ENCODE measurements at places on chromosomes 6 and 20.

DNA sequence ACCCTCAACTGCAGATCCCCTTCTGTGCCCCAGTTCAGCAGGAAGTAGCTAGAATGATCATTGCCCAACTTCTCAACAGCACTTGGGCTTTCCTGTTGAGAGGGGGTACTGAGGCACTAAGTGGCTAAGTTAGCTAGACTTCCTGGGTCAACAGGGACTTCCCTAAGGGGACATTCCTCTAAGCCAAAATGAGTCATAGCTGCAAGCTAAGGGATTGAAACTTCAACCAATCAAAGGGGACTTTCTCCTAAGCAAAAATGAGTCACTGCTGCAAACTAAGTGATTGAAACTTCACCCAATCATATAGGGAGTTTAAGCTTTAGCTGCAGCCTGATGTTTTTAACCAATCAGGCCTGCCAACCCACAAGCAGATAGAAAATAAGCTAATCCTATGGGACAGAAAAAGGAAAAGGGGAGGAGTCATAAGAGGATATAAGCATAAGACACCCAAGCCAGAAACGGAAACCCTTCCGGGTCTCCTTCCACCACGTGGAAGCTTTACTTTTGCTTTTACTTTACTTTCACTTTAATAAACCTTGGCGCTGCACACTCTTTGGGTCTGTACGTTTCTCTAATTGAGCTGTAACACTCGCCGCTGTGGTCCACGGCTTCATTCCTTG, 659.0 kb upstream of the HS3ST5 start:
- no peak for DNase-seq

GRCh38 chr6:24344976-24345375, 12.9 kb downstream of the DCDC2 start:
- DNase-seq = no peak

DNA sequence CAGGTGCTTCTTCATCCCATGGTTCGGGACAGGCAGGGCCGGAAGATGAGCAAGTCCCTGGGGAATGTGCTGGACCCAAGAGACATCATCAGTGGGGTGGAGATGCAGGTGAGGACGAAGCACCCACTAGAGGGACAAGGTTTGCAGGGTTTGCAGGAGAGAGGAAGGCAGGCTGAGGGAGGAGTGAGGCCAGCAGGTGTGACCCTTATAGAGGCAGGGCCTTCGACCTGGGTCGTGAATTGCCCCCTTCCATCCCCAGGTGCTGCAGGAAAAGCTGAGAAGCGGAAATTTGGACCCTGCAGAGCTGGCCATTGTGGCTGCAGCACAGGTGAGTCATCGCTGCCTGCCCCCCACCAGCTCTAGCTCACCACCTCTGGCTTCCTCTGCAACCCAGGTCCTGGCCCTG, 8.4 kb downstream of the VARS2 start:
- no peak for DNase-seq

DNA sequence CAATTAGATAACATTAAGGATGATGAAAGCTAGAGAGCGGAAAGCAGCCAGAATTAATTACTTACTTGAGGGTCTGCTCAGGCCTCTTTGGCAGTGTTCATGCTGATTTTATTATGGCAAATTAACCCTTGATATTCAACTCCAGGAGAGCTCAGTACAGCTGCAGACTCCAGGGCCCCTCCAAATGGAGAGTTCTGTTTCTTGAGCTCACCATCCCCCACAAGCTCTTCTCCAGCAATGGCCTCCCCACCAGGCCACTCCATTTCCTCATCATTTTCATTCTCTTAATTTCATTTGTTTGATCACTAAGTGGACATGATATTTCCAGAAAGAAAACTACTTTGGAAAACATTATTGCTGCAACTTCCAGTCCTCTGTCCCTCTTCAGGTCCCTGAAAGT, 513.3 kb upstream of the NOX3 start:
- no peak for DNase-seq

DNA sequence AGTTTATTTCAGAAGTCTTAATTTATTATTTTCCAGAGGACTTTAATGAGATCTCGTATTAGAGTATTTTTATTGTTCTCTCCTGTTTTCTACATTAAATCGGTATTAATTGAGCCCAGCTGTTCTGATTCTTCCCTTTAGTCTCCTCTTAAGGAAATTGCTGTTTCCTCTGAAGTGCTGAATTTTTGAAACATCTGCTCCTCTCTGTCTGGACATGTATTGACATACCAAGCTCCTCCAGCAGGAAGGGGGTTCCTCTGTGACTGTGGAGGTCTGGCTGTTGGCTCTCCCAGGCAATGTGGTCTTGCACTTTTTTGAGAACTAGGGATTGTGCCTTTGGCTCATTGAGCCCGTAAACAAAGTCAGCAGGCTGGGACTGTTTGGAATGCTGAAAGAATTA, 74.9 kb downstream of the MAP3K4 start:
- peak; percentile 18 for DNase-seq

- DNase-seq = no peak
These were observed 3.1 kb upstream of the CLDN20 start for GRCh38 chr6:155260686-155261085.

GRCh38 chr6:36718560-36718959, 20.9 kb downstream of the RAB44 start:
- DNase-seq = no peak

GRCh38 chr20:36175475-36175995, 21.0 kb downstream of the EPB41L1 start:
- DNase-seq = no peak

DNA sequence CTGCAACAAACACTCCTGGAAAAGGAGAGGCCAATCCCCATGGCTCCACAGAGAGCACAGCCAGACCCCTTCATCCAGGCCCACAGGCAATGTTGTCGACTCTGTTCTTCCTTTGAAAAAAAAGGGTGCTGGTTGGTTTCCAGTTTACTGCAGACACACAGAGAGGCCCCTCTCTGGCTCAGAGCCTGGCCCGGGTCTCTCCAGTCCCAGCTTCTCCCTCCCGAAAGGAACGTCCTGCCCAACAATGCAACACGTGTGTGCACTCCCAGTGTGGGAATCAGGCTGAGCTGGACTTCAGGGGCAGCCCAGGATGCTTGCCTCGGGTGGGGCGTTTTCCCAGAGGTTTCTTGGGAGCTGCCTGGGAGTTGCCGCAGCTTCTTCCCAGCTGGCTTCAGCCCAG, 4.5 kb upstream of the NKAIN4 start:
- DNase-seq = peak; percentile 31

DNA sequence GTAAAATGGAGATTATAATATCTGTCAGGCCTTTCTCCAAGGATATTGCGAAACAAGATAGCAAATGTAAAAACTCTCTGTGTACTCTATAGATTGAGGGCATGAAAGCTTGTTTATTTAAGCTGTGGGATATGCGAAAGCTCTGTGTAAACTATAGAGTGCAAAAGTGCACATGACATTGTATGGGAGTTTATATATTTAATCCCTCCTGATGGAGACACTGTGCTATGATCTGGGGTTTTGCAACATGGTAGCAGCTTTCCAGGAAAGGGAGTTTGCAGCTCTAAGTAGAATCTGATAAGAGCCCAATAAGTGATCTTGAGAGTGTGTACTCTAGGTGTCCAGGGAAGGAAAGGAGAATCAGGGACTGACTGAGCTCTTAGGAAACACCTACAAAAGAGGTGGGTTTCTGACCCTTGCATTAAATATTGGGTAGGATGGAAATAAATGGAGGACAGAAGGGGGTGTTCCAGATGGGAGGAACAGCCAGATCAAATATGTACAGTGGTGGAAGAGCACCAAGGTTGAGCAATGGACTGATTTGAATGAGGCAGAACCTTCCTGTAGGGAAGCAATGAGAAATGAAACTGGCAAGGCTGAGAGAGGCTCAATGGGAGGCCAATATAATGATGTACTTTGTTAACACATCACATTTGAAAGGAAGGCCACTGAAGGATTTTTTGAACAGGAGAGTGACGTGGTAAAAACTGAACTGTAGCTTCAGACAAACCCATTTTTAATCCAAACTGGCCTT, 450.1 kb downstream of the GJA1 start:
- DNase-seq = no peak

DNA sequence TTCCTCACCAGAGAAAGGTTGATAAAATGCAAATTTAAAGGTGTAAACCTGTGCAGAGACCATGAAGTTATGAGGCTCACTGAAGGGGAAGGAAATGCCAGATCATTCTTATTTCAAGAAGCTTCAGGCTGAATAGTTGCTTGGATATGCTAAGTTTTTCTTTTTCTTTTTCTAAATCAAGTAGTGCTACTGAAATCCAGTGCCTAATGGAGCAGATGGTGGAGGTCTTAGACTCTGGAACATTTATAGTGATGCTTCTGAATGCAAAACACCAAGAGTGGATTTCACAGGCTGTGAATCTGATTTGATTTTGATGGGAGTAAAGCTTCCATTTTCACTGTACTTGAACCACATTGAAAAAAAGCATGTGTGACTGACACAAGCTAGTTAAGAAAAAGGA, 151.2 kb upstream of the BEND3 start:
- DNase-seq = no peak

GRCh38 chr20:51303731-51304670, 238.5 kb downstream of the NFATC2 start:
- DNase-seq = no peak

- peak; percentile 41 for DNase-seq
These were observed 82.6 kb upstream of the CNKSR3 start for GRCh38 chr6:154593122-154593521.

DNA sequence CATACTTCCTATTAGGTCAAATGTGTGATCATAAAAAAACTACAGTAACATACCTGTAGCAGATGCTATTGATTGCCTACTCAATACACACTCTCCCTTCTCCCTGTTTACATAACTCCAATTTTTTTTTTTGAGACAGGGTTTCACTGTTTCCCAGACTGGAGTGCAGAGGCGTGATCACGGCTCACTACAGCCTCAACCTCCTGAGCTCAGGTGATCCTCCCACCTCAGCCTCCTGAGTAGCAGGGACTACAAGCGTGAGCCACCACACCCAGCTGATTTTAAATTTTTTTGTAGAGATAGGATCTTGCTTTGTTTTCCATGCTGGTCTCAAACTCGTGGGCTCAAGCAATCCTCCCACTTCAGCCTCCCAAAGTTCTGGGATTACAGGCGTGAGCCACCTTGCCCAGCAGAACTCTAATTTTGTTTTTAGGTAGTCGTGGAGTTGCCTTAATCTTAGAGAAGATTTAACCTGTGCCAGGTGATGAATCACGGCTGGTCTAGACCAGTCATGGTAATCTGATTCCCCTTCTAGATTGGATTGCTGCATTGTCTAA, 14.0 kb upstream of the KIF3B start:
- DNase-seq = no peak

All from fibroblast of lung (primary cell).